ENCODE measurements at places on chromosomes 16 and 17.

DNA sequence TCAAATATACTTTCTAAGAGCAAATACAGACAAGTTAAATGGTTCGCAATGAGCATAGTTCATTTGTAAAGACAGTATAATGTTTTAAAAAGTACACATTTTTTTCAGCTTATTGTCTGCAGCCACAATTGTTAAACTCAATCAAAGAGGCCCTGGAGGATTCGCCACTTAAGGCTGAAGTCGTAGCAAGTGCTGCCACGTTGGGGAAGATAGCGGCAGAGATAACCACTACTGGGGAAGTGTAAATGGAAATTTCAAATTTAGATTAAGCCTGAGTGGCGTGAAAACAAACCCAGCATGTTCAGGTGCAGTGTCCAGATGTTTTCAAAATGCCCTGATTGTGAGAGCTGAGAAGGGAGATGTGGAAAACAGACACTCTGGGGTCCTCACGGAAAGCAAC lies 8.4 kb downstream of the PMP22 start:
- no peak for DNase-seq

DNA sequence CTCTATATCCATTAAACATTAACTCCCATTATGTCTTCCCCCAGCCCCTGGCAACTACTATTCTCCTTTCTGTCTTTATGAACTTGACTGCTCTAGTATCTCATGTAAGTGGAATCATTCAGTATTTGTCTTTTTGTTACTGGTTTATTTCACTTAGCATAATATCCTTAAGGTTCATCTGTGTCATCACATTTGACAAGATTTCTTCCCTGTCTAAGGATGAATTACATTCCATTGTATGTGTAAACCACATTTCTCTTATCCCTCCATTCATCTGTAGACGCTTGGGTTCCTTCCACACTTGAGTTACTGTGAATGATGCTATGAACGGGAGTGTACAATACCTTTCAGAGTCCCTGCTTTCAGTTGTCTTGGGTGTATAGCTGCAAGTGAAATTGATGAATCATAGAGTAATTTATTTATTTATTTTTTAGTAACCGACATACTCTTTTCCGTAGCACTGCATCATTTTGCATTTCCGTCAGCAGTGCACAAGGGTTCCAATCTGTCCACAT lies 399.7 kb upstream of the RBFOX1 start:
- DNase-seq = no peak

GRCh38 chr17:50659179-50659578 lies 24.5 kb downstream of the ABCC3 start:
- no peak for DNase-seq

DNA sequence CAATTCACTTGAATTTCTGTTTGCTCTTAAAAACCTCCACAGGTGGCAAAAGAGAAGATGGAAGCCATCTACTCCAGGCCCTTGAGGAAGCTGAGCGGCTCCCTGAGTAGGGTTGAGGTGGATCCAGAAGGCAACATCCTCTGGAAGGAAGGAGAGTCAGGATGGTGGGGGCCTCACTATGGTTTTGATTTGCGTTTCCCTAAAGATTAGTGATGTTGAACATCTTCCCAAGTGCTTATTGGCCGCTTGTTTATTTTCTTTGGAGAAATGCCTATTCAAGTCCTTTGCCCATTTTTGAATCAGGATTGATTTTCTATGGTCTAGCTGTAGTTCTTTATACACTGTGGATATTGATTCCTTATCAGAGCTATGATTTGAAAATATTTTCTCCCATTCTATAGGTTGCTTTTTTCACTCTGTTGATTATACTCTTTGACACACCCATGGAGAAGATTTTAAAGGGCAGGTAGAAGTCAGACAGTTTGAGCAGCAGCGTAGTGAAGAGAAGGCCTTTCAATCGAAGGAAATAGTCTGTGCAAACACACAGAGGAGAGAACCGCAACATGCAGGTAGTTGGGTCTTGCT lies 58.6 kb downstream of the WSB1 start:
- no peak for DNase-seq

GRCh38 chr17:15436473-15437302 lies 30.7 kb downstream of the CDRT4 start:
- peak; percentile 38 for DNase-seq

DNA sequence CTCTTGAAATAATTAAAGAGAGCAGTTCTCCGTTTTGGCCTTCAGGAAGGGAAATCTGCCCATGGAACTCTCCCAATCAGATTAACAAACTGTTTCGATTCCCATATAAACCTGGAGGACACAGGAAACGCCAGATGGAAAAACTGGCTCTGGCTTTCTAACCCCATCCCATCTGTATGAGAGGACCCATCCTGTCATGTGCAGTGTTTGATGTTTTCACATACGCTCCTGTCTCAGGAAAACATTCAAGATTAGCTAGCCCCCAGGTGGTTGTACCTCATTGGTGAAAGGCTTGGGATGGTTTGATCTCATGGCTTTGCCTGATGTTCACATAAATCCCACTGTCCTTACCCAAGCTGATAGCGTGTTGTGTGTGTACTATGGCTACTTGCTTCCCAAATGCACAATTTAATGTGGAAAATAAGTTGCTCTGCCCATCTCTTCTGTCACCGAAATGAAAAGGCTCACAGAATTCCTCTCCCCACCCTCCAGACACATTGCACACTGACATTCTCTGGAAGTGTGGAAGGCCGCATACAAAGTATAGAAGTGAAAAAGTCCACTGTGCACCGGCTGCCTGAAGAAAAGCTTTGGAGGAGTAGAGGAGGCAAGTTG lies 18.2 kb upstream of the ERN1 start:
- DNase-seq = peak; percentile 63

GRCh38 chr17:62600805-62601204 lies 26.7 kb upstream of the MRC2 start:
- no peak for DNase-seq

- DNase-seq = no peak
Measured at GRCh38 chr17:4033751-4034251, 69.6 kb upstream of the ATP2A3 start.

GRCh38 chr16:17348042-17348783 lies 122.5 kb downstream of the XYLT1 start:
- no peak for DNase-seq

- no peak for DNase-seq
Measured at GRCh38 chr16:2086812-2087747, 39.3 kb downstream of the TSC2 start.

GRCh38 chr17:48755356-48755755 lies 26.8 kb upstream of the HOXB13 start:
- DNase-seq = no peak

- no peak for DNase-seq
Measured at GRCh38 chr17:80261895-80262279, 1.2 kb downstream of the RNF213 start.

Measured in BE2C (cell line).